ENCODE measurements at places on chromosomes 11 and 22.

GRCh38 chr11:44190883-44191230 lies 95.4 kb downstream of the EXT2 start:
- DNase-seq, result no peak

DNA sequence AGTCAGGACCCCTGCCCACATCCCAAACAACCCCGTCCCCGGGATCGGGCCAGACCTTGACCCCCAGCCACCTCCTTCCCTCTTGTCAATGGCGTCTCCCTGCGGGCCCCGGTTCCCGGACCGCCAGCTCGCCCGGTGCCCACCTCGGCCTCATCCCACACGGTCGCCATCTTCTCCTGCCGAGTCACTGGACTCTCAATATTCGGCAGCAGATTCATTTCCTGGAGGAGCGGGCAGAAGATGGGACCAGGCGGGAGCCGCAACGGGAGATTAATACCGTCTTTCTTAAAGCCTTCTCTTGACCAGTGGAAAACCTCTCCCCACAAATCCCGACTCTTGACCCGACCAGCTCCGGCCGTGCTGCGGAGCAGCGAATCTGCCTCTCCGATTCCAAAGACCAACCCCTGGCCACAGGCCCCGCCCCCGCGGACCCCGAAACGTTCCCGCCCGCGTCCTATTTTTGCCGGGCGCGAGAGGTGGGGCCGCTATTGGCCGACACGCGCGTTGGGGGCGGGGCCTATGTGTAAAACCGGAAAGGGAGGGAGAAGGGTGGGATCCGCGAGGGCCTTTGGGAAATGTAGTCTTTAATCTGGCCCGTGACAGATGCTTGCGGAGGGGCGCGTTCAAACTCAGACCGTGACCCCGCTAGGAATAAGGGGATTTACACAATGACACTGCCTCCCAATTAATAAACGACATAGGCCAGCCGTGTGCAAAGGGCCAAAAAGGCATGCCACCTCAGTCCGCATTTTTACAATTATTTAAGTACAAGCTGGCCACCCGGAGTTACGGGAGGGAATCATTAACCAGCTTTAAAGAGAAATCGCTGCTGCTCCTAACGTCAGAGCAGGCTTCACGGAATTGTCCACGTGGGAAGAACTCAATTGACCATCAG lies at the start of gene PSMC3:
TSS of gene PSMC3 (minus strand) at position 378 of the 895 bp plus-strand sequence. CDS start at position 218, 160 bp downstream.
- DNase-seq, result peak; percentile 95

- DNase-seq, result no peak
Measured at GRCh38 chr11:106697058-106697457, 321.2 kb downstream of the GUCY1A2 start.

- no peak for DNase-seq
Measured at GRCh38 chr11:63612181-63612580, 2.1 kb downstream of the PLAAT3 start.

GRCh38 chr11:93288079-93288478 lies 42.5 kb upstream of the DEUP1 start:
- no peak for DNase-seq

- DNase-seq, result no peak
Measured at GRCh38 chr22:37054600-37055365, 3.2 kb downstream of the KCTD17 start.

DNA sequence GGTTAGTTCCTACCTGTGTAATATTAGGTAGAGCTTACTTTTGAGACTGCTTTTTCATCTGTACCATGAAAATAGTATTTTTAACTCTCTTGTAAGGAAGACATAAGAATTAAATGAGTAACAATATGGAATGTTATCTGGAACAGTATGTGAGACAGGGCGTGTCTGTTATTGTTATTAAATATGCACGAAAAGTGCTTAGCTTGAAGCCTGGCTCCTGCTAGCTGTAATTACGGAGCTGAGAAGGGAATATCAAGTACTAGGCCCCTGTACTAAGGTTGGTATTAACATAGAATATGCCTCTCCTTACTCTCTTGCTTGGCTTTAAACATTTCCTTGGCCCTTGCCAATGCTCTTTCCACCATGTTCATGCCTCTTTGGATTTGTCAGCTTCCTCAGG lies 194.0 kb downstream of the FAM76B start:
- no peak for DNase-seq

- no peak for DNase-seq
Measured at GRCh38 chr22:48802576-48802975, 1025.1 kb downstream of the BRD1 start.

- DNase-seq, result no peak
Measured at GRCh38 chr22:37266581-37267134, 15.7 kb upstream of the CYTH4 start.

- DNase-seq, result no peak
Measured at GRCh38 chr22:41822317-41823057, 10.4 kb upstream of the SREBF2 start.

DNA sequence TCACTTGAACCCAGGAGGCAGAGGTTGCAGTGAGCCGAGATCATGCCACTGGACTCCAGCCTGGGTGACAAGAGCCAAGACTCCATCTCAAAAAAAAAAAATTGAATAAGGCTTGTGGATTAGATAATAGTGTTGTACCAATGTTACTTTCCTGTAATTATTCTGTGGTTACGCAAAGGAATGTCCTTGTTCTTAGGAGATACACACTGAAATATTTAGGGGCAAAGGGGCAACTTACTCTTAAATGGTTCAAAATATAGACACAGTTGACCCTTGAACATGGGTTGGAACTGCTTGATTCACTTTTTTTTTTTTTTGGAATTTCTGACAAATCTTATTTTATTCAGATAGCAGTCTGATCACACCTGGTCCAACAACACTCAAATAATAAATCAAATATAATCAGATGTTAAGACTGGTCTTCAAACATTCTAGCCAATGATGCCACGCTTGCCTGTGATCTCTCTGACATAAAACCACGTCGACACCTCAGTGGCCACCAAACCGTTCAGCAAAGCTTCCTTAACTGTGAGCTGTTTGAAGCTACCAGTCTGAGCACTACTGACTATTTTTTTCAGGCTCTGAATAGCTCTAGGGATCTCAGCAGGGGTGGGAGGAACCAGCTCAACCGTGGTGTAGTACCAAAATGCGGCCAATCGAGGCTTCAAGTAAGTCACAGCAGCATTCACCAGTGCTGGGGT lies 710 bp downstream of the ATP5MGL start:
- no peak for DNase-seq

GRCh38 chr22:46857142-46857884 lies 94.9 kb downstream of the TBC1D22A start:
- DNase-seq, result no peak

- DNase-seq, result peak; percentile 56
Measured at GRCh38 chr11:135006800-135007199, 594.8 kb upstream of the B3GAT1 start.

DNA sequence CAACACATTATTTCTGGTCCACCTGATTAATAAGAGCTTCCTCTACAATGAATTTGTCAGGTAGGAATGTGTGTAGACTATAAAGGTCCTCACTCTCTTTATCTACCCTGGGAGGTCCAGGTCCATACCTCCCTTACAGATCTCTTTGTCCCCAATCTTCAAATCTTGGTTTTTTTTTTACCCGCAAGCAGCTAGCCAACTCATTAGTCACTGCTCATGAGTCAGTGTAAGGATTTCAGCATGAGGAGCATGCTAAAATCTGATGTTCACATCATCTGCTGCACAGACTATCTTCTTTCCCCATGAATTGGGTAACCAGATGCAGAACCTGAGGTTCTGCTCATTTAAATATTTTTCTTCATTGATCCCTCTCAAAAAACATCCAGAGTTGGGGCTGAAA lies 397.0 kb upstream of the ISX start:
- DNase-seq, result no peak

DNA sequence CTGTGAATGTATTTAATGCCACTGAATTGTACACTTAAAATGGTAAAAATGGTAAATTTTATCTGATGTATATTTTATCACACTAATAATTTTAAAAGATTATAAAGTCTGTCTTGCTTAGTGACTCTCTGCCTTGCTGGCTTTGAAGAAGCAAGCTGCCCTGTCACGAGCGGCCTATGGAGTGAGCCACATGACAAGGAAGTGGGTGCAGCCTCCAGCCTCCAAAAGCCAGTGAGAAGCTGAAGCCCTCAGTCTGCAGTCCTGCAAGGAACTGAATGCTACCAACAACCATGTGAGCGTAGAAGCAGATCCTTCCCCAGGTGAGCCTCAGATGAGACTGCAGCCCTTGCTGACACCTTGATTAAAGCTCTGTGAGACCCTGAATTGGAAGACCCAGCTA lies 20.0 kb downstream of the C11orf24 start:
- no peak for DNase-seq

- no peak for DNase-seq
Measured at GRCh38 chr11:92687724-92688123, 281.7 kb upstream of the MTNR1B start.

GRCh38 chr22:44199866-44200265 lies 19.1 kb downstream of the PARVG start:
- no peak for DNase-seq

GRCh38 chr11:24667353-24667968 lies 170.6 kb downstream of the LUZP2 start:
- DNase-seq, result no peak

GRCh38 chr11:120605469-120605868 lies 93.9 kb downstream of the GRIK4 start:
- DNase-seq, result no peak

DNA sequence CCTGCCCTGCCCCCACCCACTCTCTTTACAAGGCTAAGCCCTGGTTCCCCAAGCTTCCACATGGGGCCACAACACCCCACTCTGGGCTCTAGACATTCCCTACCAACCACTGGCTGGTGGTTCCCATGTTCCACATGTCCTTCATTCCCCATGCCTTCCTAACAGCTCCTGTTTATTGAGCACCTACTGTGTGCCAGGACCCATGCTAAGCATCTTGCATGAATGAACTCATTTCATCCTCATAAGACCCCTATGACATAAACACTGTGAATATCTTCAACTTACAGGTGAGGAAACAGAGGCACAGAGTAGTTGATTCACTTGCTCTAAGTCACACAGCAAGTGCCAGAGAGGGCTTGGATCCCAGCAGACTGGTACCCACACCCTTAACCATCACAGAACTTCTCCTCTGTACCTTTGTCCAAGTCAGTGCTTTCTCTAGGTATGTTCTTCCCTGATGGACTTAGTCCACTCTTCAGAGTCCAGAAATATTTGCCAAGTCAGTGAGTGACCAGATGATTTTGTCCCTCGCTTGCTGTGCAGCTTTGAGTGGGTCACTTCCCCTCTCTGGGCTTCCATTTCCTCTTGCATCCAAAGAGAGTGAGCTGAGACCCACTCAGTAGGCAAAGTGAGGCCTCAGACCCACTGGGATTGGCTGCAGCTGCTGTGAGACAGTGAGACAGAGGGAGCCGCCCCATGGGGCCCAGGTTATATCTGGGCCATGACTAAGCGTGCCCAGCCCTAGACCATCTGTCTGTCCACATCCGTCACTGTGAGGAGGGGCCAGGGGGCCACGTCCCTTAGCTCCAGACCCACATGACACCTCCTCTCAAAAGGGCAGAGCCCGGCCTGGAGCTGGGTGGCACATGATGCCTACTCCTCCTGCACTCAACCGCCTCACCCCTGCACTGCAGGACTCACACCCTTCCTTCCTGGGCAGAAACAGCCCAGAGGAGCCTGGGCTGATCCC lies 132.4 kb downstream of the MN1 start:
- DNase-seq, result no peak

DNA sequence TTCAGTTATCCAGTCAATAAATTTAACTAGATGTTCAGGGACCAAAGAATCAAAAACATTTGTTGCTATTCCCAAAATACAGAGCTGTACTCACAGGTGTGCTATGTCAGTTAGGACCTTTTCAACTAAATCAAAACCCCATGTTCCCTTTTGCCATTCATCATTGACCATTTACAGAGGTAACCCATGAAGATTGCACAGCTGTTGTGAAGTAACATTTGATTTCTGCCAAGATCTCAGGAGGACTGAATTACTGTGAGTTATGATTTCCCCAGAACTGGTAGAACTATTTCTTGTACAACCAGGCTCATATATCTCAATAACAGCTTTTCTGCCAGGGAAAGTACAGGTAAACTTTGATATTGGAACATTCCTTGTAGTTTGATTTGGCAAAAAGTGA lies 131.1 kb upstream of the FIBIN start:
- no peak for DNase-seq

- no peak for DNase-seq
Measured at GRCh38 chr11:1005928-1006327, 30.6 kb downstream of the MUC6 start.

GRCh38 chr11:17531071-17531600 lies 13.1 kb downstream of the USH1C start:
- DNase-seq, result no peak

GRCh38 chr11:72788241-72788640 lies 5.6 kb downstream of the STARD10 start:
- no peak for DNase-seq

GRCh38 chr11:34065505-34066203 lies 14.1 kb downstream of the CAPRIN1 start:
- no peak for DNase-seq

GRCh38 chr11:105202844-105203548 lies 63.4 kb upstream of the CARD18 start:
- DNase-seq, result no peak

GRCh38 chr11:9565822-9566560 lies 7.5 kb upstream of the WEE1 start:
- DNase-seq, result no peak

- no peak for DNase-seq
Measured at GRCh38 chr22:31451709-31452571, 37.7 kb downstream of the EIF4ENIF1 start.

DNA sequence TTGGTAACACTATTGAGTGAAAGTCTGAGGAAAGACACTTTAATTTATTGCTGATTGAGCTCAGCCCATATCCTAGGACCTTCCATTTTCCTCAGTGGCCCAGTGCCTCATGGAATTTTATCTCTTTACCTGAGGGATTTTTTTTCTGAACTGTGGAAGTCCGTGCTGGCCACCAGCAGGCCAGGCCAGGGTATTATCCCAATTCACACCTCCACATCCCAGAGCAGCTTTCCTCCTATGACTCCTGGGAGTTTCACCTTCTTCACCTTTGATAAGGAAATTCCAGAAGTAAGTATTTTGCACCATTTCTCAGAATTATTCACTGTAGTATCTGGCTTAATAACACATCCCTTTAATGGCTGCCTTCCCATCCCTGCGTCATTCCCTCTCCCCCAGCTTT lies 13.0 kb upstream of the RRAS2 start:
- DNase-seq, result no peak

- DNase-seq, result no peak
Measured at GRCh38 chr11:113484223-113484622, 9.0 kb upstream of the DRD2 start.

- DNase-seq, result no peak
Measured at GRCh38 chr11:112457532-112457931, 196.9 kb upstream of the PLET1 start.

GRCh38 chr22:21726650-21727049 lies 8.9 kb downstream of the YPEL1 start:
- no peak for DNase-seq

DNA sequence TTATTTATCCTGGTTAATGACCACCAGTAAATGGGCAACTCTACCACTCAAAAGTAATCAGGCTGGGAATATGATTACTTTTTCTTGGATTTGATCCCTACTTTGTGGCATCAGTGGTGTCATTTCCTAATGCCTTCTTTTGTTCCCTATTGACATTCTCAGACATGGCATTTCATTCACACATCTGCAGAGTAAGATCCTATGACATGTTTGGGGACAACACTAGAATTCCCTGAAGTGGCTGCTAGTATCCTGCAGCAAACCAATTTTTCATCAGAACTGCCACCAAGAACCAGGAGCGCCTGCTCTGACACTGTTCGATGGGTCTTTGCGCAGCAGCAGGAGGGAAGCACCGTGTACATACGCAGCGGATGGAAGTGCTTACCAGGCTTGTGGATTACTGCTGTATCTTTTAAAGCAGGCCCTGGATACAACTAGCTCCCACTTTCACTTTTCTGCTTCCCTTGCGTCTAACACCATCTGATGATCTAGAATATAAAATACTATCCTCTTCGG lies 97.7 kb downstream of the LARGE2 start:
- DNase-seq, result no peak

Measured in hypothalamus (tissue), 51 donors.